Ureter (tissue), 1 donor: ENCODE measurements at places on chromosomes 6 and 20. TPM values are rescaled to one million over a fixed set of nuclear protein-coding genes. Genes with fewer than 3 reads are reported as not detected.

RAMACL gene
- 7.8 TPM for total RNA-seq

- no peak for DNase-seq
Observed at GRCh38 chr6:118750143-118750542, 98.8 kb upstream of the CEP85L start.

GRCh38 chr20:22999756-23000155, 35.4 kb upstream of the SSTR4 start:
- DNase-seq = no peak

LCA5 gene
- 5.8 TPM for total RNA-seq

VNN1 gene
- 0.23 TPM for total RNA-seq
